Stomach (tissue), 19 donors: ENCODE measurements at places on chromosomes 4 and X. TPM values are rescaled to one million over a fixed set of nuclear protein-coding genes. Genes with fewer than 3 reads are reported as not detected.
A peak's percentile ranks its signal among the peaks of the same experiment; 100 is the strongest.

DNA sequence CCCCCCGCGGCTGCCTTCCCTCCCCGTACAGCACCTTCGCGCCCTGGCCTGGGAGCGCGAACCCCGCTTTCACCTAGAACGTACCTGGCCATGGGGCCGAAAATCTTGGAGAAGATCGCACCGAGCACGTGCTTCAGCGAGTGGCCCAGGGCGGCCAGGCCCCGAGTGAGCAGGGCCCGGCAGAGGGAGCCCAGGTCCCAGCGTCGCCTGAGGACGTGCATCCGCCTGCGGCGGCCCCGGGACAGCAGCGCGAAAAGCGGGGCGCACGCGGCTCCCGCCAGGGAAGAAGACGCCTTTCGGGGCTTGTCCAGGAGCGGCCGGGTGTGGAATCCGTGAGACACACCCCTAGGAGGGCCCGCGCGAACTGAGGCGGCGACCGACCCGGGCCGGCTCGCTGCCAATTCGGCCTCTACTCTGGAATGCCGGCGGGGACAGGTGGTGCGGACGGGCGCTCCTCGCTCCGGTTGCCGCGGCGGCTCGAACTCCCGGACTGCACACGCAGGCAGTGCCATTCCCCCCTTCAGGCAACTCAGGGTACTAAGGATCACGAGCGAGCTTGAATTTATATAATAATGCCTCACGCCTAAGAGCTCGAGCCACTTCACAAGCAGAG is at the start of gene HS6ST2:
TSS of gene HS6ST2 (minus strand) at position 539 of the 613 bp plus-strand sequence.
- DNase-seq, result peak; percentile 48

TDO2 gene
- total RNA-seq, result not detected

ZC4H2 gene
- 2.2 TPM for total RNA-seq

- DNase-seq, result no peak
Measured at GRCh38 chr4:11427121-11427996, 1.3 kb downstream of the HS3ST1 start.

FAM120C gene
- 5.8 TPM for total RNA-seq
